Activated effector memory CD4-positive, alpha-beta T cell treated with anti-CD3 and anti-CD28 coated beads, Interleukin-2, amount 50 U/mL, for 16 hours (primary cell): ENCODE measurements at places on chromosomes 1 and 21.

DNA sequence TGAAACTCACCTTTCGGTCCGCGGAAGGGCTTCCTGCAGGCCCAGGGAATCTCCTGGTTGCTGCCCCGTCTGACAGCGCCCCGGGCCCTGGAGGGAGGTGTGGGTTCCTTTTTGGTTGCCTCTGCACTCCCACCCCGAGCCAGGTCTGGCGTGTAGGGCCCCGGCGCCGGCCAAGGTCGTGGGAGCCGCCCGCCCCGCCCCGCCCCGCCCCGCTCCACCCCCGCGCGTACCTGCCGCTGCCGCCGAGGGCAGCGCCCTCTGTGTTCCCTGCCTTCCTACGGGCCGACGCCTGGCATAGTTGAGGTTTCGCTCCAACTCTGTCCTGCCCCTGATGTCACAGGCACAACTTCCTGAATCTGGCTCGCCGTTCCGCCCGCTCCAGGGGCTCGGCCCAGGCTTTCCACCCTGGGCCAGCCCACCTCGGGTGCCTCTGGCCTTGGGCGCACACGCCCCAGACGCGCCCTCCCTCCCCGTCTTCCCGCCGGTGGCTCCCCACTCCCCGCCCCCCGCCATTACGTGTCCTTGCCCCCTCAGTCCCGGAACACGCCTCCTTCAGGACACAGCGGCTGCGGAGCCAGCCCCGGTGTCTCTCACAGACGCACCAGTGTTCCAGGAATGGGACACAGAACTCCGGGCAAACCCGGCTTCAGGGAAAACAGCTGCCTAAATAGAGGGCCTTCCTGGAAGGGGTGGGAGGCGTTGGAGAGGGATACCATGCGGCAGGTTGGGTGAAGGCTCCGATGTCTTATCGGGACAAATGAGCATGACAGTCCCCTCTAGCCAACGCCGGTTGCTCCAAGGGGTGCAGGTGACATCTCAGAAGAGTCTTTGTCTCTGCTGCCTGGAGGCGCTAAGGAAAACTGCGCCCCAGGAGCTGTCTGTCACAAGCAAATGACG lies at the start of gene KIAA0040:
Gene KIAA0040 (minus strand): TSS at position 147 of the 897 bp plus-strand sequence. CDS start 31,763 bp downstream, outside the sequence.
- DNase-seq, result peak; percentile 86

GRCh38 chr1:32127409-32128198 lies 19.7 kb downstream of the KPNA6 start:
- no peak for DNase-seq

GRCh38 chr1:147470079-147470478 lies 71.2 kb upstream of the BCL9 start:
- DNase-seq, result no peak

DNA sequence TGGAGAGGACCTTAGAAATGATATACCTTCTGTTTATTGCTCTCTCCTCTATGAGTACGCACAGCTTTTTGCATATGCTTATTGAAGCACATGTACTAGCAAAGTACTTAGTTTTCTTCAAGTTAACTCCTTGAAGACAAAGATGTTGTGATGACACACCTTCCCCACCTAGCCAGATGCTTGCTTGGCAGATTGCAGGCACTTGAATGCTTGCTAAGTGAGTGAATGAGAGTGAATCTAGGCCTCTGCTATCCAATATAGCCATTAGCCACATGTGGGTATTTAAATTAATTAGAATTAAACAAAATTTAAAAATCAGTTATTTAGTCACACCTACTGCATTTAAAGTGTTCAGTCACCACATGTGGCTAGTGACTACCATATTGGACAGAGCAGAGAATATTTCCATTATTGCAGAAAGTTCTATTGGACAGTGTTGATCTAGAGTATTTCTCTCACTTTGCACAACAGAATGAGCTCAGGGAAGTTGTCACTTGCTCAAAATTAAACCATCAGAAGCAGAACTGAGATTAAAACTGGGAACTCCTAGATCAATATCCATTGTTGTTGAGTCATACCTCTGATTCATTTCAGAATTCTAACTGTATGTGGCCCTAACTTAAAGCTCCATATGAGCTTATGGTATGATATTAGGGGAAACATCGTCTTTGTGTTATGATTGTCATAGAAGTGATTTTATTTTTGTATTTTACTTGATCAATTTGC lies 8.6 kb upstream of the EEIG2 start:
- no peak for DNase-seq

GRCh38 chr1:15180945-15181523 lies 27.5 kb downstream of the TMEM51 start:
- DNase-seq, result no peak
